HFF-Myc (cell line): ENCODE measurements at places on chromosomes 16 and 17.

DNA sequence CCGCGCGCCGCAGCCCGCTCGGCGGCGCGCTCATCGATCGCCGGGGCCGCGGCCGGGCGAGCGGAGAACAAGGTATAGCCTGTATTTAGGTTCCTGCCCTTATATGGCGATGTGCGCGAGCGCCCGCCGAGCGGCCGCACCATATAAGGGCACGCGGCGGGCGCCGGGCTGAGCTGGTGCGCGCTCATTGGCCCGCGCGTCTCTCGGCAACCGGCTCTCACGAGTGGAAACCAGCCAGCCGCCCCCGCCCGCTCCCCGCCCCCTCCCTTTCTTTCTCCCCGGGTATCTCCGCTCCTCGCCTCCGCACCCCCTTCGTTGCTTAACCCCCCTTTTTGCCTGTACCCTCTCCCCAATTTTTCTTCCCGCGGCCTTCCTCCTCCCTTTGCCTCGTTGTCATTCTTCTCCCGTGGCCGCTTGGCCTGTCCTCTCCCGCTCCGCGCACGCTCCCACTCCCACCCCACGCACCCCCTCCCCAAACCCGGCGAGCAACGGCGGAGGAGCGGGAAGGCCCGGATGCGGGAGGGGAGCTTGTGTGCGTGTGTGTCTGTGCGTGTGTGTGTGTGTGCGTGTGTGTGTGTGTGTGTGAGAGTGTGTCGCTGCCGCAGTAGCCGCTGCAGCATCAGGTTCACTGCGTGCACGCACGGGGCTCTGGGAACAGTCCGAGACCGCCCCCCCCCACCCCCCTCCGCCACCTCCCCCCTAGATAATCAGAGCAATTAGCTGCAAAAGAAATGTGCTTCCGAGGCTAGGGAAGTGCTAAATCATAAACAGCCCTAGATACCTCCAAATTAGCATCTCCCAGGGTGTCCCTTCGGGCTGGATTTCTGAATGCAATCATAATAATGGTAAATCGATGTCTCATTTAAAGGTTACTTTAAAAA is 13.5 kb upstream of the CBX8 start:
- no peak for DNase-seq

- no peak for DNase-seq
Measured at GRCh38 chr17:180381-181244, 837 bp downstream of the DOC2B start.

DNA sequence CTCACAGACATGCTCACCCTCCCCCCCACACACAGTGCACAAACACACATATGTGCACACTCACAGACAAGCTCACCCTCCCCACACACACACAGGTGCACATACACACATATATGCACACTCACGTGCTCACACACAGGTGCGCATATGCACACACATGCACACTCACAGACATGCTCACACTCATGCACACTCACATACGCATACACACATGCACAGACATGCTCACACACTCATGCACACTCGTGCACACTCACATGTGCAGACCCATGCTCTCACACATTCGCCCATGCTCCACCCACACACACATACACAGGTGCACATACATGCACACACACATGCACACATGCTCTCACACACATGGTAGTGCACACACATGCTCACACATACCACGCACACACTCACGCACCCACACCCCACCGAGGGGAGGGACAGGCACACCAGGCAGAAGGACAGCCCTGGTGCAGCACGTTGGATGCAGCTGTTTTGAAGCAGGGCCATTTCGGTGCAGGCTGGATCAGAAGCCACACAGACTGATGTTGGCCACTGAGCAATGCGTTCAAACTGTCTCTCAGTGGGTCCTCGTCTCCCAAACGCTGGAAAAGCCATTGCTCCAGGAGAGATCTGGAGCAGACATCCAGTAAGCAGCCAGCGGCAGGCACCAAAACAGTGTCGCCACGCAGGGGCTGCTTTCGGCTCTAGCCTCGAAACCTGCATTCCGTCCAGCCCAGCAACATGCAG is 86.2 kb upstream of the ZNF469 start:
- DNase-seq, result no peak

- DNase-seq, result no peak
Measured at GRCh38 chr17:8466873-8467272, 31.2 kb downstream of the NDEL1 start.
